Upper lobe of right lung (tissue), 1 donor: ENCODE measurements at places on chromosomes 4 and X. TPM values are rescaled to one million over a fixed set of nuclear protein-coding genes. Genes with fewer than 3 reads are reported as not detected.
A peak's percentile ranks its signal among the peaks of the same experiment; 100 is the strongest.

The IL9R gene
- 1.2 TPM for total RNA-seq

GRCh38 chr4:140523370-140523856 lies 555 bp upstream of the ELMOD2 start:
- no peaks in the 10 kb centered on the region for H3K36me3 ChIP-seq
- no peaks in the 10 kb centered on the region for H3K27me3 ChIP-seq
- peak overlapping the region; percentile 79 for H3K4me3 ChIP-seq
- H3K27ac ChIP-seq: no peak overlapping the region
- no peak for DNase-seq
- peaks cover 9% of the 10 kb centered on the region for H3K4me1 ChIP-seq

DNA sequence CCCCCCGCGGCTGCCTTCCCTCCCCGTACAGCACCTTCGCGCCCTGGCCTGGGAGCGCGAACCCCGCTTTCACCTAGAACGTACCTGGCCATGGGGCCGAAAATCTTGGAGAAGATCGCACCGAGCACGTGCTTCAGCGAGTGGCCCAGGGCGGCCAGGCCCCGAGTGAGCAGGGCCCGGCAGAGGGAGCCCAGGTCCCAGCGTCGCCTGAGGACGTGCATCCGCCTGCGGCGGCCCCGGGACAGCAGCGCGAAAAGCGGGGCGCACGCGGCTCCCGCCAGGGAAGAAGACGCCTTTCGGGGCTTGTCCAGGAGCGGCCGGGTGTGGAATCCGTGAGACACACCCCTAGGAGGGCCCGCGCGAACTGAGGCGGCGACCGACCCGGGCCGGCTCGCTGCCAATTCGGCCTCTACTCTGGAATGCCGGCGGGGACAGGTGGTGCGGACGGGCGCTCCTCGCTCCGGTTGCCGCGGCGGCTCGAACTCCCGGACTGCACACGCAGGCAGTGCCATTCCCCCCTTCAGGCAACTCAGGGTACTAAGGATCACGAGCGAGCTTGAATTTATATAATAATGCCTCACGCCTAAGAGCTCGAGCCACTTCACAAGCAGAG lies at the start of gene HS6ST2:
HS6ST2 (minus strand) TSS at position 539 of the 613 bp plus-strand sequence.
- H3K27me3 ChIP-seq: peaks cover 24% of the 10 kb centered on the region
- peak; percentile 61 for DNase-seq
- H3K4me1 ChIP-seq: no peaks in the 10 kb centered on the region
- H3K27ac ChIP-seq: no peak within 1 kb of the TSS

DNA sequence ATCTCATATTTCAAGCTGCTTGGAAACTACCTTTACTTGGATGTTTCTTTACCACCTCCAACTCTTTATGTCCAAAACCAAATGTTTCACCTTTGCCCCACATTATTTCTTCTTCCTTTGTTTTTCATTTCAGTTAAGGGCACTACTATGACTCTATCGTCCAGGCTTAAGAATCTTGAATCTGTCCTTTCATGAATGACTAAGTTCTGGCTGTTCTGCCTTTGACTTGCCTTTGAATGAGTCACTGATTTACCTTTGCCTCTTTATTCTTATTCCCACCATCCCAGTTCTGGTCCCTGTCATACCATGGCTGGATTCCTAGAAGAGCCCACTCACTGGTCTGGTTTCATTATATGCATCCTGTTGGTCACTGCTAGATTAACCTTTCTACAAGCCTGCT lies 30.6 kb upstream of the PLAC1 start:
- no peak overlapping the region for H3K27ac ChIP-seq
- DNase-seq: no peak
- H3K4me1 ChIP-seq: no peaks in the 10 kb centered on the region

The CT45A1 gene
- not detected for total RNA-seq

The PPP1R2C gene
- total RNA-seq: not detected

DNA sequence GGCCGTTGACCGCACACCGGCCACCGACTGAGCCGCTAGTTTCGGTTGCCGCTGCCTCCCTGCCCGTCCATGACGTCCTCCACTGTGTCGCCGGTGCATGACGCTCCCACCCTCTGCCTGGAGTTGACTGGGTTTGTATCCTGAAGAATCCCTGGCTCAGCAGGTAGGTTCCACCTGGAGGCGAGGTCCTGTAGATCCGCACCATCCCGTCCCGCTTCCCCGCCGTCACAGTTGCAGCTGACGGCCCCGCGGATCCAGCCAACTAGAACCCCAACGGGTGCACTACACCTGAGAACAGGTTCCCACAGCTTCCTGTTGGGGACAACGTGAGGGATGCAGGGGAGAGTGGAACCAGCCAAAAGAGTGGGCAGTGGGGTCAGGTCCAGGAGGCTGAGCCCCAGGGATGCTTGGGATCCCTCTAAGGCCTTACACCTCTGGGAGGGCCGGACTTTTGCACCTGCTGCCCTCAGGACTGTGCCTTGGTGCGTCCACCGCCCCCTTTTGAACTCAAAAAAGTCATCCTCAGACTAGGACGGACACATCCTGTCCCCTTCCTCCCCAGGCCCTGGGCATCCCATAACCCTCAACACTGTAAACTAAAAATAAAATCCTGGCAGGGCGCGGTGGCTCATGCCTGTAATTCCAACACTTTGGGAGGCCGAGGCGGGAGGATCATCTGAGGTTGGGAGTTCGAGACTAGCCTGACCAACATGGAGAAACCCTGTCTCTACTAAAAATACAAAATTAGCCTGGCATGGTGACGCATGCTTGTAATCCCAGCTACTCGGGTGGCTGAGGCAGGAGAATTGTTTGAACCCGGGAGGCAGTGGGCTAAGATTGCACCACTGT lies 1.1 kb upstream of the SLBP start:
- peaks cover 42% of the 10 kb centered on the region for H3K4me1 ChIP-seq
- peaks cover 20% of the 10 kb centered on the region for H3K36me3 ChIP-seq
- no peaks in the 10 kb centered on the region for H3K27me3 ChIP-seq
- peak overlapping the region; percentile 99 for H3K27ac ChIP-seq

The SLC10A3 gene
- 23.7 TPM for total RNA-seq

- no peak for DNase-seq
- H3K4me1 ChIP-seq: peaks cover 28% of the 10 kb centered on the region
Observed at GRCh38 chr4:146244496-146244895, 30.2 kb downstream of the REELD1 start.

DNA sequence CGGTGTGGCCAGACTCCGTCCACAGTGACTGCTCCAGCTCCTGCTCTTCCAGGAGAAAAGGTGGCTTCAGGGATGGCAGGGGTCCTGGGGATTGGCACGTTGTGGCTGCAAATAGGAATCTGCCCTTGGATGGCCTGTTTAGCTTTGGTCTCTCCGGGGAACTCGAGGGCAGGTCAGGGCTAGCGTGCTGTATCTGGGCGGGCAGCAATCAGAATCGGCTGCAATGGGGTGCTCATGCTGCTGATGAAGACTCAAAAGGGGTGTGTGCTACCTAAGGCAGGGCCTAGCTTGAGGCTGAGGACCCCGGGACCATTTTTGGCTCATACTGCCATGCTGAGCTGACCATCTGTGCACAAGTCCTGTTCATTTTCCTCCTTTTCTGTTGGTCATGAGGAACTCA lies 51.3 kb downstream of the RGS12 start:
- H3K27me3 ChIP-seq: no peaks in the 10 kb centered on the region
- H3K36me3 ChIP-seq: no peaks in the 10 kb centered on the region
- no peak overlapping the region for H3K4me3 ChIP-seq
- peaks cover 8% of the 10 kb centered on the region for H3K4me1 ChIP-seq
- H3K27ac ChIP-seq: no peak overlapping the region

GRCh38 chr4:92501456-92501855 lies 197.7 kb downstream of the GRID2 start:
- no peaks in the 10 kb centered on the region for H3K27me3 ChIP-seq
- DNase-seq: no peak
- H3K27ac ChIP-seq: no peak overlapping the region
- H3K4me1 ChIP-seq: no peaks in the 10 kb centered on the region

- no peak overlapping the region for H3K27ac ChIP-seq
- DNase-seq: no peak
- H3K27me3 ChIP-seq: no peaks in the 10 kb centered on the region
- no peak overlapping the region for H3K4me3 ChIP-seq
- H3K4me1 ChIP-seq: no peaks in the 10 kb centered on the region
Observed at GRCh38 chr4:139227729-139228404, 50.8 kb upstream of the ELF2 start.

DNA sequence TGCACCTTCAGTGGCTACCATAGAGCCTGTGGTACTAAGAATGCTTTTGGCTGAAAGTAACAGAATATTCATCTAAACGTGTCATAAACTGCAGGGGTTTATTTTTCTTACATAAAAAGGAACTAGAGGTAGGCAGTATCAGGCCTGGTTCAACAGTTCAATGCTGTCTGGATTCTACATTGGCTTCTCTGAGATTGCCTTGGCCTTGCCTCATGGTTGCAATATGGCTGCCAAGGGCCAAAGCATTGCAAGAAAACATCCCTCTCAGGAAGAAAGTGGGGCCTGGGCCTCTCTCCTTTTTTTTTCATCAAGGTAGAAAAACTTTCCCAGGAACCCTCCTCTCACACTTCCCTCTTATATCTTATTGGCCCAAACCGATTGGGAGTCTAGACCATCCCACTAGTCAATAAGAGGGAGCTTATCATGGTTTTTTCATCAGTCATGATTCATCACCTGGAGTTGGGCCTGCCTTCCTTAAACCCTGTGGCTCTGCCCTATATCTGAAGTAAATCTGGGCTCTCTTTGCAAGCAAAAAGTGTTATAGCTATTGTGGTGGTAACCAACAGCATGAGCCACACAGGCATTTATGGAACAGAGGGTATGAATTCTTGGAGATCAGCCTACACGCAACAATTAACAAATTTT lies 1.8 kb upstream of the DOCK11 start:
- peaks cover under 1% of the 10 kb centered on the region for H3K4me1 ChIP-seq
- H3K27me3 ChIP-seq: no peaks in the 10 kb centered on the region
- H3K4me3 ChIP-seq: no peak overlapping the region
- no peak overlapping the region for H3K27ac ChIP-seq

DNA sequence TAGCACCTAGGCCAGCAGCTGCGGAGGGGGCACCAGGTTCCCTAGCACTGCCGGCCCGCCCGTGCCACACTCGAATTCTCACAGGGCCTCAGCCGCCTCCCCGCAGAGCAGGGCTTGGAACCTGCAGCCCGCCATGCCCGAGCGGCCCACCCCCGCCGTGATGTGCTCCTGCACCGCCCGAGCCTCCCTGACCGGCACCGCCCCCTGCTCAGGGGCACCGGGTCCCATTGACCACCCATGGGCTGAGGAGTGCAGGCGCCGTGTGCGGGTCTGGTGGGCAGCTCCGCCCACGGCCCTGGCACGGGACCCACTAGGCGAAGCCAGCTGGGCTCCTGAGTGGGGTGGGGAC lies 35.4 kb upstream of the ENPP6 start:
- H3K36me3 ChIP-seq: no peaks in the 10 kb centered on the region
- DNase-seq: no peak
- H3K27ac ChIP-seq: no peak overlapping the region
- no peaks in the 10 kb centered on the region for H3K4me1 ChIP-seq

DNA sequence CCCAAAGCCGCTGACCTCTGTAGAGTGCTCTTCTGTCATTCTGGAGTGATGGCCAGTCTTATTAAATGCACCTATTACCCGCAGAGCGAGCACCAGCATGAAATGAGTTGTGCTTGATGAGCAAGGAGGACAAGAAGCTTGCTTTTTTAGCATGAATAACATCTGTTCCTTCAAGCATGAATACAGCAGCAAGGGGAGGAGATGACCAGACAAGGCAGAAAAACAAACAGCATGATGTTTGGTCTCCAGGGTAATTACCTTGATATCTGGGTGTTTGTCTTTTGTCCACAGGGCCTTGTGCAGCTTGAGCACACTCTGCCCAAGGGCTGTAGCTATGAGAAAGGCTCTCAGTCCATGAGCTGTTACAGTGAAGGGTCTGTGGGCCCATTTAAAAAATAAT lies 324.8 kb upstream of the DDX53 start:
- H3K27ac ChIP-seq: no peak overlapping the region
- no peaks in the 10 kb centered on the region for H3K27me3 ChIP-seq
- DNase-seq: no peak
- H3K36me3 ChIP-seq: no peaks in the 10 kb centered on the region
- no peak overlapping the region for H3K4me3 ChIP-seq

DNA sequence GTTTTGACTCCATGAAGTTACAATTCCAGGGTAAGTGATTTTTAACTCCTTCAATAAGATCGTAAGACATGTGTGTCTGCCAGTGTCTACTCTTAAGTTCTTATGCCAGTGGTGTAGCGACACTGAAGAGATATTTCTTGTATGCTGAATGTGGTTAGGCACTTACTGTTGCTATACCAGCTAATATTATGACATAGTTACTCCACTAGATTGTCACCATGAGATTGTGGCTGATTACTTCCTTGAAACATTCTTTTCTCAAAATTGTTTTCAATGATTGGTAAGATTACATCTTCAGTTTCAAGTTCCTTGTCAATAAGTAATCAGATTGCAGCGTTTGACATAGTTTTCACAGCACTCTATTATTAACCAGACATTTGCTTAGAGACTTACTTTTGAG lies 60.6 kb upstream of the PAGE5 start:
- DNase-seq: no peak
- H3K36me3 ChIP-seq: no peaks in the 10 kb centered on the region
- no peaks in the 10 kb centered on the region for H3K27me3 ChIP-seq
- peaks cover 12% of the 10 kb centered on the region for H3K4me1 ChIP-seq
- peak overlapping the region; percentile 93 for H3K27ac ChIP-seq

The EOLA1 gene
- 15.8 TPM for total RNA-seq
